ENCODE measurements at places on chromosomes 4 and X.
A peak's percentile ranks its signal among the peaks of the same experiment; 100 is the strongest.

- DNase-seq: no peak
These were observed 505.4 kb upstream of the PITX2 start for GRCh38 chr4:111128327-111128726.

- no peak for DNase-seq
These were observed 665.4 kb upstream of the PABPC4L start for GRCh38 chr4:134867027-134867426.

DNA sequence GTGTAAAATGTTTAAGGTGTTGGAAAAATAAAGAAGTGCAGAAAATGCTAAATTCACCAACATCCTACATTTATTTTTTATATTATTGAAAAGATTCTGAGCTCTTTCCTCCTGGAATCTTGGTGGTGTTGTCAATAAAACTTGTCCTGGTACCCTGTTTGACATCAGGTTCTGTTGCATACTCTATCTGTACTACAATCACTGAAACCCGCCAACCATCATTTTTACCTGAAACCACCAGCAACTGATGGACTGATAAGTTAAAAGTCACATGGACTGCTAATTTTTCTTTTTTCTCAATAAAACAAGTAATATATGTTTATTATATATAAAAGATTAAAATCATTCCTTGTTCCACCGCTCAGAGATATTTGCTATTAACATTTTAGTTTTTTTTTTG, 23.4 kb downstream of the STAP1 start:
- no peak for DNase-seq

GRCh38 chr4:81549984-81550383, 78.3 kb upstream of the RASGEF1B start:
- DNase-seq: no peak

- DNase-seq: no peak
These were observed 1.6 kb upstream of the NKX1-1 start for GRCh38 chr4:1407657-1408333.

- DNase-seq: no peak
These were observed 220.7 kb upstream of the EMCN start for GRCh38 chr4:100738196-100739165.

- DNase-seq: no peak
These were observed 59.2 kb upstream of the CD99 start for GRCh38 chrX:2631743-2632532.

DNA sequence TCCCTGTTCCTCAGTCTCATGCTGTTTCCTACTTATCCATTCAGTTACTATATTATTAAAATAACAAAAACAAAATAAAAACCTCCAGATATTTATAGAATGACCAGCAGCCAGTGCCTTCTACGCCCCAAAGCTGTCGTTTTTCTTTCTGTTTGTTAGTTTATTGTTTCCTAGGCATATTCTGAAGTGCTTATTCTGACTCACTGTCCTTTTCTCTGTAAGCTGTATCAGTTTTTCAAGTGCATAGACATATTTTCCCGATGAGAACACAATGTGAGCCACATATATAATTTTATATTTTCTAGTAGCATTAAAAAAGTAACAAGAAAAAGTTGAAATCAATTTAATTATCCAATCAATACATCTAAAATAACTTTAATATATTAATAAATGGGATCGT, 2158.6 kb upstream of the TENM3 start:
- no peak for DNase-seq

- no peak for DNase-seq
These were observed 748.9 kb upstream of the MAGEB2 start for GRCh38 chrX:29466456-29466855.

DNA sequence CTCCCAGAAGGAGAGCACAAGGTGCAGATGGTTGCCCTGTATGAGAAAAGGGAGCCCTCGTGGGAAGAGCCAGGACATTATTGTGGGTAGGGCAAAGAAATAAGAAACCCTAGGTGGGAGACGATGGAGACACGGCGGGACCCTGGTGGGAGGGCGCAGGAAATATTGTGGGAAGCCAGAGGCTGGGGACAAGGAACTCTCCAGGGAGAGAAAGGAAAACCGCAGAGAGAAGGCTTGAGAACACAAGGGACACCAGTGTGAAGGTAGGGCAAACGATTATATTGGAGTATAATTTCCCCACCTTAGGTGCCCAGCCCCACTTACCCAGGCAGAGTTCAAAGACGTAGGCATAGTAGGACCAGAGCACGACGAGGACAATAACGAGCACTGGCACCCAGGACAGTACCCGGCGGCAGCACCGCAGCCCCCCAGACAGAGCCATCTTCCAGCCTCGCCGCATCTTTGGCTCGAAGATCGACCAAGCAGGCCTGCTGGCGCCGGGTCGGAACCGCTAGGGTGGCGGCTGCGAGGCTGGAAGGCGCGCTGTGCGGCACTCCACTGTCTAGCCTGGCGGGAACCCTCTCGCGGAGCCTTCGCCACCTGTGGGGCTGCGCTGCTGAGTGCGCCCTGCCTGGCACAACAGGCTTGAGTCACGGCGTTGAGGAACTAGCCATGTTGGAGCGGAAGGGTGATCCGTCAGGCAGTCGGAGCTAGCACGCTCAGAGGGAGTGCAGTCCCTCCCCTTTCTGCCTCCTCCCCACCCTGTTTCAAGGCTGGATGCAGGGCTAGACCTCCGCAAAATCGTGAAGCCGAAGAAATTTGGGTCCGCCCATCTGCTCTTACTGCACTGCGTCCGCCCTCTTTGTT, at the start of gene ZDHHC15:
ZDHHC15 (minus strand) TSS at position 473 of the 867 bp plus-strand sequence; CDS start at position 460, 13 bp downstream.
- DNase-seq: peak; percentile 70

- peak; percentile 9 for DNase-seq
These were observed 852 bp downstream of the MAGEH1 start for GRCh38 chrX:55452833-55453124.

DNA sequence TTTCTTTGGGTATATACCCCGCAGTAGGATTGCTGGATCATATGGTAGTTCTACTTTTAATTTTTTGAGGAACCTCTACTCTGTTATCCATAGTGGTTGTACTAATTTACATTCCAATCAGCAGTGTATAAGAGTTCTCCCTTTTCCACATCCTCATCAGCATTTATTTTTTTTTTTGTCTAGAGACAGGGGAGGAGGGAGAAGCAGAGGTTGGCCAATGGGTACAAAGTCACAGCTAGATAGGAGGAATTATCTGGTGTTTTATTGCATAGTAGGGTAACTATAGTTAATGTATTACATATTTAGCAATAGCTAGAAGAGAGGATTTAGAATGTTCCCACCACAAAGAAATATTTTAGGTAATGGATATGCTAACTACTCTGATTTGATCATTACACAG, 107.4 kb downstream of the TSPAN7 start:
- DNase-seq: no peak

DNA sequence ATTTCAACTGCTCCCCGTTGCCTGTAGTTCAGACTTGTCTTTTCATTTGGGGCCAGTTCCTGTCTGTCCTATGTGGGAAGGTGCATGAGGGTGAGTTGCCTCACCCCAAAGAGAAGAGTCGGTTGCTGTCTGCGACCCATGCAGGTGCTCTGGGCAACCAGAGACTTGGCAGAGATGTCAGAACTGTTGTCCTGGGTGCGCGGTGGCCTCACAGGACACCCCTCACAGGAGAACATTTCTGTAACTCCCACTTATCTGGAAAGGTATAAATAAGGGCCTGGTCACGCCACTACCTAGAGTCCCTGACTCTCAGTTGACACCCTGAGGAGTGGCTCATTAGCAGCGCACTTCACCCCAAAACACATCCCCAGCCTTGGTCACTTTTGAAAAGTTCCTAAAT, 9.7 kb upstream of the NAT8L start:
- no peak for DNase-seq

GRCh38 chrX:148562846-148563245, 62.4 kb downstream of the AFF2 start:
- DNase-seq: no peak

GRCh38 chr4:15765391-15765790, 12.7 kb upstream of the CD38 start:
- no peak for DNase-seq

- no peak for DNase-seq
These were observed 16.0 kb downstream of the MCF2 start for GRCh38 chrX:139691843-139692505.

All from activated CD4-positive, alpha-beta memory T cell treated with anti-CD3 and anti-CD28 coated beads for 36 hours (primary cell).